ENCODE measurements at places on chromosomes 12 and 14. TPM values are rescaled to one million over a fixed set of nuclear protein-coding genes. Genes with fewer than 3 reads are reported as not detected.
A peak's percentile ranks its signal among the peaks of the same experiment; 100 is the strongest.

GRCh38 chr12:115259968-115260747, 576.2 kb upstream of the TBX3 start:
- DNase-seq, result no peak
- H3K4me1 ChIP-seq, result no peaks in the 10 kb centered on the region
- no peaks in the 10 kb centered on the region for H3K36me3 ChIP-seq
- H3K27me3 ChIP-seq, result peaks cover 21% of the 10 kb centered on the region
- H3K4me3 ChIP-seq, result no peak overlapping the region
- no peak overlapping the region for H3K27ac ChIP-seq

GRCh38 chr12:124910561-124911478, 3.6 kb downstream of the UBC start:
- peaks cover 66% of the 10 kb centered on the region for H3K4me1 ChIP-seq
- H3K27ac ChIP-seq, result peak overlapping the region; percentile 47
- DNase-seq, result no peak
- H3K36me3 ChIP-seq, result peaks cover 34% of the 10 kb centered on the region

GRCh38 chr12:13116259-13116658, 12.8 kb upstream of the GSG1 start:
- peaks cover 42% of the 10 kb centered on the region for H3K4me1 ChIP-seq
- no peak for DNase-seq
- no peak overlapping the region for H3K4me3 ChIP-seq
- H3K27me3 ChIP-seq, result no peaks in the 10 kb centered on the region

DNA sequence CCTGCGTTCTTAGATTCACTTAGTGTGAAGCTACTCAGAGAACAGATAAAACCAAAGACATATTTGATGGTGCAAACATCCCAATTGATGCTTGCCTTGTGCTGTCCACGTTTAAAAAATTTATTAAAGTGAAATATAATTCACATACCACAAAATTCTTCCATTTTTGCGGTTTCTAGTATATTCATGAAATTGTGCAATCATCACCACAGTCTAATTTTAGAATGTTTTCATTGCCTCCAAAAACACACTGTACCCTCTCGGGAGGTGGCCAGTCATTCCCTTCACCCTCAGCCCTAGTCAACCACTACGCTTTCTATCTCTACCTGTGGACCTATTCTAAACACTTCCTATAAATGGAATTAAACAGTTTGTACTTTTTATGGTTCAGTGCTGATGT, 1109.2 kb downstream of the FLRT2 start:
- no peaks in the 10 kb centered on the region for H3K27me3 ChIP-seq
- H3K4me3 ChIP-seq, result no peak overlapping the region
- H3K27ac ChIP-seq, result no peak overlapping the region
- no peaks in the 10 kb centered on the region for H3K36me3 ChIP-seq
- no peaks in the 10 kb centered on the region for H3K4me1 ChIP-seq
- DNase-seq, result no peak

- no peaks in the 10 kb centered on the region for H3K4me1 ChIP-seq
- H3K36me3 ChIP-seq, result no peaks in the 10 kb centered on the region
- H3K4me3 ChIP-seq, result no peak overlapping the region
- no peak overlapping the region for H3K27ac ChIP-seq
- peaks cover 37% of the 10 kb centered on the region for H3K27me3 ChIP-seq
These were observed 52.9 kb upstream of the OR9K2 start for GRCh38 chr12:55073043-55074022.

DNA sequence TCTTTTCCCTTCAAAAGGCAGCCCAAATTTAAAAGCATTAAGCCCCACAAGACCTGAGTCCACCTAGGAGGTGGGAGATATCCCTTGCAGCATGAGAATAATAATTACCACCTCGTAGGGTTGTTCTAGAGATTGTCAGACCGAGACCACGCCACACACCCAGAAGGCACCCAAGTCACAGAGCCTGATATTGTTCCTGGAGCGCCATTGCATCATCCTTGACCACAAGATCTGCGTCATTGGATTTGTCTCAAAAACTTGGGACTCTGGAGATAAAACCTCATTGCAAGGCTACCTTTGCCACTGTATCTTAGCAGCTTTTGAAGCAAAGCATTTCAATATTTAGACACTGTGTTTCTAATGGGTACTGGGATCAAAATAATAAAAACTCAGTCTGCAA, 29.4 kb upstream of the PPP2R5C start:
- H3K4me1 ChIP-seq, result peaks cover 11% of the 10 kb centered on the region
- no peaks in the 10 kb centered on the region for H3K36me3 ChIP-seq
- peaks cover 8% of the 10 kb centered on the region for H3K27me3 ChIP-seq
- H3K4me3 ChIP-seq, result no peak overlapping the region

DNA sequence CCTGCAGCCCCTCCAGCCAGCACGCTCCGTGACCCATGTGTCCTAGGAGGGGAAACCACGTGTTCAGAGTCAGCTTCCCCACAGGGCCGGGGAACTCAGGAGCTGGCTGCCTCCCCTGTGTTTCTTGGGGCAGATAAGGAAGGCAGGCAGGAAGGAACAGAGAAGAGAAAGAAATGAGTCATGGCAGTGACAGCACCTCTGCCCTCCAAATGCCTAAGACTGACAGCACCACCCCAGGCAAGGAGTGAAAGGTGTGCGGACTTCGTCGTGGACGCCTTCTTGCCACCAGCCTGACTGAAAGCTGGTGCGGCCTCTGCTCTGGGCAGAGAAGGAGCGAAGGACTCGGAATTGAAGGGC, 167.0 kb upstream of the FKBP4 start:
- DNase-seq, result no peak
- H3K36me3 ChIP-seq, result peaks cover 38% of the 10 kb centered on the region
- H3K4me3 ChIP-seq, result no peak overlapping the region

GRCh38 chr12:19707948-19708409, 268.7 kb downstream of the AEBP2 start:
- no peak for DNase-seq
- H3K4me1 ChIP-seq, result peaks cover 11% of the 10 kb centered on the region
- H3K4me3 ChIP-seq, result no peak overlapping the region
- H3K36me3 ChIP-seq, result no peaks in the 10 kb centered on the region

GRCh38 chr12:108082485-108082884, 46.6 kb upstream of the WSCD2 start:
- H3K27ac ChIP-seq, result no peak overlapping the region
- peaks cover 53% of the 10 kb centered on the region for H3K27me3 ChIP-seq
- H3K4me3 ChIP-seq, result no peak overlapping the region
- no peaks in the 10 kb centered on the region for H3K36me3 ChIP-seq

- DNase-seq, result no peak
- peaks cover 41% of the 10 kb centered on the region for H3K4me1 ChIP-seq
- H3K27me3 ChIP-seq, result no peaks in the 10 kb centered on the region
- H3K36me3 ChIP-seq, result peaks cover 13% of the 10 kb centered on the region
These were observed 72.7 kb downstream of the RIN3 start for GRCh38 chr14:92585981-92586937.

DNA sequence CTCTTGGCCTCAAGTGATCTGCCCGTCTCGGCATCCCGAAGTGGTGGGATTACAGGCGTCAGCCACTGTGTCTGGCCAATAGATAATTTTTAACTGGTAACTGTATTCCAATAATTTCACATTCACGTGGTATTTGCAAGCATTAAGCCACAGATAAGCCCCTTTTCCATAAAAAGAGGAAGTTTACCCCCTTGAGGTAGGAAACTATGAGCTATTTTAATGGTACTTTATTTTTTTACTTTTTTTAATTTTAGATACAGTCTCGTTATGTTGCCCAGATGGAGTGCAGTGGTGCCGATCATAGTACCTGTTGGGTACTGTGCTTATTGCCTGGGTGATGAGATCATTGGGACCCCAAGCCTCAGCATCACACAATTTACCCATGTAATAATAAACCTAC, 42.9 kb upstream of the AP4S1 start:
- H3K36me3 ChIP-seq, result no peaks in the 10 kb centered on the region
- no peak overlapping the region for H3K27ac ChIP-seq
- no peaks in the 10 kb centered on the region for H3K27me3 ChIP-seq

DNA sequence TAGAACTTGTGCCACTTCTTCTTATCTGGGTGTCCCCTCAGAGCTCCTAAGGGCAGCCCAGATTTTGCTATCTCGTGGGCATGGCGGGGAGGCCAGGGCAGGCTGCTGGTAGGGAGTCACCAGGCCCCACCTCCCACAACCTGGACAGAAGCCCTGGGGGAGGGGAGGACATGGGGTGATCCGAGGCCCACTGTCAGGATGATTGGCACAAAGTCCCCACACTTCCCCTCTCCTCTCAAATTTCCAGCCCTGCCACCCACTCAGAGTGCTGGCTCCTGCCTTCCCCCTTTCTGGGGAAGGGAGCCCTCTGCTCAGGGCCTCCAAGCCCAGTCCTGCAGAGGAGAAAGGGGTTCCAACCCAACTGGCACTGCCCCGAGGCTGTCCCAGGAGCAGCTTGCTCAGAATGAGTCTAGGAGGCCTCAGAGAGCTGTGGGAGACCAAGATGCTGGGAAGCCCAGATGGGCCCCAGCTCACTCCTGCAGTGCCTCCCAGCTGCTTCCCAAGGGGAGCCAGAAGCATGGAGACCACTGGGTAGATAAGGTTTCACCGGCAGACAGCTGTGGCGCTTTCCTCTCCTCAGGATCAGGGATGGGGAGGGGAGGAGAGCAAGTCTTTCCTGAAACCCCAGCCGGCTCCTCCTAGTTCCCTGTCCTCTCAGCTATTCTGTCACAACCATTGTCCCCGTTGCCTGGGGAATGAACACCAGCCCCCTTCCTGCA, 82.8 kb downstream of the B4GALNT3 start:
- no peak overlapping the region for H3K4me3 ChIP-seq
- no peaks in the 10 kb centered on the region for H3K36me3 ChIP-seq
- H3K27me3 ChIP-seq, result peaks cover 9% of the 10 kb centered on the region
- peak overlapping the region; percentile 54 for H3K27ac ChIP-seq

- H3K4me1 ChIP-seq, result no peaks in the 10 kb centered on the region
- H3K27me3 ChIP-seq, result no peaks in the 10 kb centered on the region
- DNase-seq, result no peak
- H3K36me3 ChIP-seq, result no peaks in the 10 kb centered on the region
- H3K27ac ChIP-seq, result no peak overlapping the region
These were observed 702.7 kb downstream of the TMTC2 start for GRCh38 chr12:83389237-83389996.

DNA sequence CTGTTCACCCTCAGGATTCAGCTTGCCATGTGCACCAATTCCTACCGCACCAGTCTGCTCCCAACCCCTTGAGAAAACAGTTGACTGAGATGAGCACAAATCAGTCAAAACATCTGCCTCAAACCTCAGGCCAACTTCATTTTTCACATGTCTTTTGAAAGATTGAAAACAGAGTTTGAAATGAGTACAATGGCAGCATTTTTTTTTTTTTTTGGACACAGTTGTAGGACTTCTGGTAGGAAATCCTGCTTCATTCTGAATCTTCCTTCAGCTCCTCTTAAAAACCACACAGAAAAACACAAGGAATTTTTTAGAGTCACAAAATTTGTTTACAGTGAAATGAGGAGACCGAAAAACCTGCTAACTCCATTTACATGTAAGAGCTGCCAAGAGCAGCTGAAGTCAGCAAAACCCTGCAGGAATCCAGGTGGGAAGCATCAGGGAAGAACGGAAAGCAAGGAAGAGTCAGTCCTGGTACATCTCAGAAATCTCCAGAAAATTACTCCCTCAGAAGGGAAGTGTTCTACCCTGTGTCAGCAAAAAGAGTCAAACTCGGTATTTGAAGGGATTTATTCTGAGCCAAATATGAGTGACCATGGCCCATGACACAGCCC, 100.3 kb upstream of the TMTC1 start:
- no peaks in the 10 kb centered on the region for H3K27me3 ChIP-seq
- no peaks in the 10 kb centered on the region for H3K36me3 ChIP-seq
- H3K4me1 ChIP-seq, result peaks cover 7% of the 10 kb centered on the region
- H3K27ac ChIP-seq, result peak overlapping the region; percentile 14

- peaks cover 29% of the 10 kb centered on the region for H3K36me3 ChIP-seq
- H3K27me3 ChIP-seq, result no peaks in the 10 kb centered on the region
- H3K4me1 ChIP-seq, result peaks cover 70% of the 10 kb centered on the region
- DNase-seq, result peak; percentile 42
These were observed 6.7 kb downstream of the CDKN1B start for GRCh38 chr12:12723681-12724420.

- peaks cover 2% of the 10 kb centered on the region for H3K4me1 ChIP-seq
- no peak for DNase-seq
- no peak overlapping the region for H3K27ac ChIP-seq
- no peaks in the 10 kb centered on the region for H3K36me3 ChIP-seq
These were observed 28.5 kb upstream of the C14orf180 start for GRCh38 chr14:104550861-104551728.

DNA sequence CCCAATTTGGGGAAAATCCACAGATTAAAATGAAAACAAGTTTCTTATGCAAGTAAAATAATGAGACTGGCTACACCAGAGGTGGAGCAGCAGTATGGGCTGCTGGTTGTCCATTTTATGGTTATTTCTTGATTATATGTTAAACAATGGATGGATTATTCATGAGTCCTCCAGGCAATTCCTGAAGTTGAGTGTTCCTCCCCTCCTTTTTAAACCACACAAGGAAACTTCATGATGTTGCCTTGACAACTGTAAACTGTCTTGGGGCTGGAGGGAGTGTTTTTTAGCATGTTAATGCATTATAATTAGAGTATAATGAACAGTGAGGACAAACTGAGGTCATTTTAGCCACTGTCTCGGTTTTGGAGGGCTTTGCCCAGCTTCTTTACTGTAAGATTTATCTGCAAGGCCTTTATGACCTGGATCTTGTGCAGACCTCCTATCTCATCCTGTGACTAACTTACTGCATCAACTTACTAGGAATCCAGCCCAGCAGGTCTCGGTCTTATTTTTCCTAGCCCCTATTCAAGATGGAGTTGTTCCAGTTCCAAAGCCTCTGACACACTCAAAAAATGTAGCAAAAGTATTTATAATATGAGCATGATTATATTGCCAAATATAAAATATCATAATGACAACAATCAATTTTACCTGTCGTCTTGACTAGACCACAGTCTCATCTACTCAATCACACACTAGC, 534.0 kb downstream of the TMEM121 start:
- H3K36me3 ChIP-seq, result no peaks in the 10 kb centered on the region
- peaks cover 92% of the 10 kb centered on the region for H3K27me3 ChIP-seq
- no peak overlapping the region for H3K27ac ChIP-seq
- no peak overlapping the region for H3K4me3 ChIP-seq

DNA sequence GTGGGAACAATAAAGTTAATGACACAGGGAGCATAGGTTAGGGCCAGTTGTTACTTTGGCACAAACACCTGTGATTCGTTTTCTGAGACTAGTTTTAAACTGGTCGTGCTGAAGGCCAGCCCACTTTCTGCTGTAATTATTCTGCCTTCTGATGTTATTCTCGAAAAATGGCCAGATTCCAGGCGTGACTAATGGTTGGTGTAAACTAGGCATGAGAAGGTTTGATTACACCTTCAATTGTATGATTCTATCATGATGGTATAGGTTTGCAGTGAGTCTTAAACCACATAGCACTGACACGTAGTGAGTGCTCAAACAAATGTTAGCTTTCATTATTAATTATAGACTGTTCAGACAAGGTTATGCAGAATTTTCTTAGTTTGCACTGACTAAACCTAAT, 39.0 kb downstream of the CKB start:
- DNase-seq, result no peak

PTPRR gene
- 1.3 TPM for total RNA-seq

PDE3A gene
- total RNA-seq, result 161 TPM

LRTM2 gene
- not detected for total RNA-seq

RFX4 gene
- total RNA-seq, result not detected

GPX2 gene
- total RNA-seq, result not detected
